PC-3 (cell line): ENCODE measurements at places on chromosomes 1 and 21. TPM values are rescaled to one million over a fixed set of nuclear protein-coding genes. Genes with fewer than 3 reads are reported as not detected.

DNA sequence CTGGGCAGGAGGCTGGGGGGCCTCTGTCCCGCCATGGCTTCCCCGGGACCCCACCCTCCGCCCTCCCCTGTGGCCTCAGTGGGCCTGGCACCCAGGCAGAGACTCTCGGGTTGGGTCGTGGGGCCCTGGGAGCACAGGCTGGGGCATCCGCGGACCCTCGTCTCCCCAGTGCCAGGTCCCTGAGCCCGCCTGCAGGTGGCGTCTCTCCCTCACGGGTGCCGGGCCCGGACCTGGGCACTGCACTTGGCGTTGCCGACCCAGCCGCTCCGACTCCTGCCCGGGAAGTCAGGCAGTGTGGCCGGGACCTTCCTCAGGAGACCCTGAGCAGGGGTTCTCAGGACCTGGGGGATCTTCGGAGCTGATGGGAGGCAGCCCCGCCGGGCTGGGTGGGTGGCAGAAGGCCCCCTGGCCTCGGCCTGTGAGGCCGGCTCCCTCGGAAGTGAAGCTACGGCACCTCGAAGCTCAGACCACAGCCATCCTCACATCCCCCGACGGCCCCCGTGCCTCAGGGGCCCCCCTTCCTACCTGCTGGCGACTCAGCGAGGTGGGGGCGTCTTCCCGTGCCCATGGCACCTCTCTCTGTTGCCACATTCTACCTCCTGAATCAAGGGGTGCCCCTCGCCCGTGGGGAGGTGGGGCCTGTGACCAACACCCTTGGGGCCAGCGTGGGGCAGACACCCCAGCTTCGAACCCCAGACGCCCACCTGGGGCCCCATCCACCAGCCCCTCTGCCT, 6.4 kb upstream of the C1orf159 start:
- no peak overlapping the region for H3K27ac ChIP-seq
- peak overlapping the region; percentile 72 for H3K4me3 ChIP-seq
- DNase-seq: peak; percentile 92
- H3K36me3 ChIP-seq: no peaks in the 10 kb centered on the region
- peaks cover 25% of the 10 kb centered on the region for H3K4me1 ChIP-seq

GRCh38 chr1:190068304-190068703, 409.4 kb downstream of the BRINP3 start:
- DNase-seq: no peak
- H3K36me3 ChIP-seq: no peaks in the 10 kb centered on the region
- H3K27ac ChIP-seq: no peak overlapping the region
- no peaks in the 10 kb centered on the region; the same call in 1 of the 2 replicates for H3K27me3 ChIP-seq
- H3K4me1 ChIP-seq: no peaks in the 10 kb centered on the region
- no peak overlapping the region for H3K4me3 ChIP-seq

DNA sequence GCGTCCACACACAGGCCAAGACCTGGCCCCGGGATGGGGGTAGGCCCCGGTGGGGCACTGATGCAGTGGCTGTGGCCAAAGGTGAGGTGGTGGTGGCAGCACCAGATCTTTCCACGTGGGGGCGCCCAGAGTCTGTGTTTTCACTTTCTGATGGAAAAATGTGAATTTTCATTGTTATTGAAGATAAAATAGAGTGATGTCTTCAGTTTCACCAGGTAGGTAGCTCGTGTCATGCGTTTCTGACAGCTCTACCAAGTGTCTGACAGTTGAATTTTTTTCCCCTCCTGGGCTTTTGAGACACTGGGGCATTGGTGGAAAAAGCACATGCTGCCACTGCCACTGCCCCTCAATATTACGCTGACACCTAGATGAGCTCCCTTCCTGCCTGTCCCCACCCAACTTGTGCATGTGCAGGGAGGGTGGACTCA, 40.0 kb upstream of the MAGOH start:
- H3K36me3 ChIP-seq: peaks cover 12% of the 10 kb centered on the region
- peaks cover 16% of the 10 kb centered on the region for H3K4me1 ChIP-seq
- no peak overlapping the region for H3K4me3 ChIP-seq
- no peaks in the 10 kb centered on the region for H3K27me3 ChIP-seq

DNA sequence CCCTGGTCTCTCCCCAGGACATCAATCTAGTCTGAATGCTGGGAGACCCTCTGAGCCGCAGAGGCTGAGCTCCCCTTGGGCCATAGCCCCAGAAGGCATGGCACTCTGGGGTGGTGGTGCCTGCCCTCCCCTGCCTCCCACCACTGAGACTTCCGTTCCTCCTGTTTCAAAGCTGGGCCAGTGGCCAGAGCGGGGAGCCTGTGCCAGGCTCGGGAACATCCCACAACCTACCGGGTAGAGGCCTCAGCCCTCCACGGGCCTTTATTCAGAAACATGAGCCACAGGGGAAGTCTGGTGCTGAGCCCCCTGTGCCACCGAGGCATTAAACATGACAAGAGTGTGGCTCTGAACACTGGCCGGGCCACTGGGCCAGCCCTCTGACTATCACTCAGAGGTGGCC, 8.1 kb downstream of the CCDC24 start:
- no peak for DNase-seq
- no peak overlapping the region for H3K4me3 ChIP-seq
- no peaks in the 10 kb centered on the region for H3K27me3 ChIP-seq
- 0 out of 2 replicates have a peak, but pooled peaks cover 4% of the 10 kb centered on the region for H3K36me3 ChIP-seq
- no peak overlapping the region for H3K27ac ChIP-seq

DNA sequence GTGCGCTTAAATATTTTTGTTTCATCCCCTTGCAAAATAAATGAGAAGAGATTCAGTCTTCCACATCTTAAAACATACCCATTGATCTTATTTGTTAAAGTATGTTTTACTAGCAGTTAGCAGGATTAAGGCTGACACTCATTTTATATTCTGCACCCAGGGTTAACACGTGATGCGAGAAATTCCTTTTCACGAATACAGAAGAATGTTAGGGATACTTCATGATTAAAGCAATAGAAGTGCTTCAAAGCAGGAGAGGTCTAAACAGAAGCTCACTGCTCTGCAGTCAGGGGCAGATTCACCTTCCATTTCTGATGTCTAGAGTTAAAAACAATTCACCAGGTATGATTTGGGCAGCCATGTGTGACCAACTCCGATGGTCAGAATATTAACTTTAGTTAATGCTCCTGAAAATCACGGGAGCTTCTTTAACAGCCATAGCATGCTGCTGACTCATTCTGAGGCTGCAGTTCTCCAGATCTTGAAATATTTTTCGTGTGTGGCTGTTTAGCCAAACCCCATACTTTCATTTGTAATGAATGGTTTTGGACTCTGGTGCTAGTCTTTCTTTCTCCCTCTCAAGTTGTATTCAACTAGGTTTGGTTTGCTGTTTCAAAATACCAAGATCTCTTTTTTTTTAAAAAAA, 19.7 kb downstream of the BCAR3 start:
- peak overlapping the region; percentile 86 for H3K27ac ChIP-seq
- peaks cover 84% of the 10 kb centered on the region for H3K36me3 ChIP-seq
- H3K27me3 ChIP-seq: no peaks in the 10 kb centered on the region
- H3K4me3 ChIP-seq: no peak overlapping the region
- H3K4me1 ChIP-seq: peaks cover 60% of the 10 kb centered on the region

GRCh38 chr1:26218906-26219494, 15.0 kb upstream of the CEP85 start:
- no peaks in the 10 kb centered on the region for H3K27me3 ChIP-seq
- no peaks in the 10 kb centered on the region for H3K4me1 ChIP-seq
- H3K4me3 ChIP-seq: no peak overlapping the region
- no peak overlapping the region for H3K27ac ChIP-seq
- no peak for DNase-seq
- no peaks in the 10 kb centered on the region for H3K36me3 ChIP-seq

DNA sequence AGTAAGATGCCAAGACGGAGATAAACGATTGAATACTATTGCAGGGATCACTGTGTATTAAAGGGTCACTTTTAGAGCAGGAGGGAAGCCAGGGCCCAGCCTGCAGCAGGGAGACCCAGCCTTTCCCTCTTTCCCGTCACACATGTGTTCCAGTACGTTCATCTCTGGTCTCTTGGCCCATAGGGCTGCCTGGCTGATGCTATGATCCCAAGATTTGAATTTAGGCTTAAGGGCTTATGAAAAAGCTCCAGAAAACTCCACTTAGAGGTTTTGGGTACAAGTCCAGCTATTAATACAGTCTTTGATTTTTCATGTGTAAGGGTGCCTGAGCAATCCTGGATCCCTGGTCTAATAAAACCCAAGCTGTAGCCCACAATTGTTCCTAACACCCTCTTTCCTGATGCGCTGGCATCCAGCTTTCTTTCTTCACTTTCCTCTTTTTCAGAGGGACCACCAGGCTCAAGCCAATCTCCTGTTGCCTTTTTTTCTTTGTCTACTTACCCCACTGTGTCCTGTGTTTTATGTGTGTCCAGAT, 359.6 kb upstream of the USP24 start:
- no peaks in the 10 kb centered on the region for H3K27me3 ChIP-seq
- H3K27ac ChIP-seq: no peak overlapping the region
- DNase-seq: no peak
- no peaks in the 10 kb centered on the region for H3K36me3 ChIP-seq

The TGFB2 gene
- total RNA-seq: 38.7 and 50.3 TPM in 2 replicates

The RLF gene
- total RNA-seq: 14.7 and 15.1 TPM in 2 replicates

GRCh38 chr1:50369830-50370229, 53.4 kb downstream of the DMRTA2 start:
- no peak overlapping the region for H3K4me3 ChIP-seq
- H3K36me3 ChIP-seq: no peaks in the 10 kb centered on the region
- H3K27me3 ChIP-seq: no peaks in the 10 kb centered on the region
- no peak overlapping the region for H3K27ac ChIP-seq

DNA sequence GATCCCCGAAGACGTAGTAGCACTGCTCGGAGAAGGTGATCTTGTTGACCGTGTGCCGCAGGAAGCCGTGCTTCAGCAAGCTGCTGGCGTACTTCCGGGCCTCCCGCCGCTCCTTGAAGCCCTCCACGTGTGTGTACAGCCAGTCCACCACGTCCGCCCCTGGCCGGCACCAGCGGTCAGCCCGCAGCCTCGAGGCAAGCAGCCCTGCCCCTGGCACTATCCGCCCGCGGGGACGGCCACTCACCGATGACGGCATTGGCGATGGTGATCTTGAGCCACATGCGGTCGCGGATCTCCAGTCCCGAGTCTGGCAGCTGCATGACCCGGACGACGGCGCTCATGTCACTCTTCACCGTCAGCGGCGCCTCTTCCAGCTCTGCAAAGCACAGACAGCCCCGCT, 7.2 kb downstream of the TAS1R3 start:
- H3K36me3 ChIP-seq: peaks cover 62% of the 10 kb centered on the region
- H3K27me3 ChIP-seq: no peaks in the 10 kb centered on the region
- no peak for DNase-seq
- no peak overlapping the region for H3K27ac ChIP-seq
- peaks cover 7% of the 10 kb centered on the region; the same call in 1 of the 2 replicates for H3K4me1 ChIP-seq

DNA sequence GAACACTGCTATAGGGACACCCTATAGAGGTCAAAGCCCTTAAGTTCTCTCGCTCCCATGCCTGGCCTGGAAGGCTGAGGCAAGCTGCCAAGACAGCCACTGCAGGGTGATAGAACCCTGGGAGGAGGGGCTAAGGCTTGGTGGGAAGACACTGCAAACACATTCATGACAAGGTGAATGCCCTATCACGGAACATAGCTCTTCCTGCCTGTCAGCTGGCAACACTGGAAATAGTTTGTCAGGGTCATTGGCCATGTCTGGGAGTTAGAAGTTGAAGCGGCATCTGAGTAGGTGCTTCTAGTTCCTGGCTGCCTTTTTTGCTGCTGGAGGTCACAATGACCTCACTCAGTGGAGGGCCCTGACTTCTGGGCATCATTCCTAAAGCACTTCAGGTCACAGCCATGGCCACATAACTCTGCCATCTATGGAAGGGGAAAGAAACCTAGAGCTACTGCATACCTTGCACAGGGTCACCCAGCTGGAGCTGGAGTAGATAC, 4.2 kb downstream of the FABP3 start:
- no peak overlapping the region for H3K27ac ChIP-seq
- H3K4me1 ChIP-seq: peaks cover 13% of the 10 kb centered on the region
- H3K36me3 ChIP-seq: peaks cover 10% of the 10 kb centered on the region
- H3K4me3 ChIP-seq: no peak overlapping the region

The C2CD4D gene
- total RNA-seq: 0.58 and 2.8 TPM in 2 replicates

The FAM110D gene
- total RNA-seq: not detected in 2 replicates

- no peak for DNase-seq
- H3K4me1 ChIP-seq: no peaks in the 10 kb centered on the region
- no peaks in the 10 kb centered on the region for H3K36me3 ChIP-seq
- H3K27me3 ChIP-seq: no peaks in the 10 kb centered on the region
- no peak overlapping the region for H3K27ac ChIP-seq
Observed at GRCh38 chr1:47821760-47822159, 175.4 kb downstream of the TRABD2B start.

DNA sequence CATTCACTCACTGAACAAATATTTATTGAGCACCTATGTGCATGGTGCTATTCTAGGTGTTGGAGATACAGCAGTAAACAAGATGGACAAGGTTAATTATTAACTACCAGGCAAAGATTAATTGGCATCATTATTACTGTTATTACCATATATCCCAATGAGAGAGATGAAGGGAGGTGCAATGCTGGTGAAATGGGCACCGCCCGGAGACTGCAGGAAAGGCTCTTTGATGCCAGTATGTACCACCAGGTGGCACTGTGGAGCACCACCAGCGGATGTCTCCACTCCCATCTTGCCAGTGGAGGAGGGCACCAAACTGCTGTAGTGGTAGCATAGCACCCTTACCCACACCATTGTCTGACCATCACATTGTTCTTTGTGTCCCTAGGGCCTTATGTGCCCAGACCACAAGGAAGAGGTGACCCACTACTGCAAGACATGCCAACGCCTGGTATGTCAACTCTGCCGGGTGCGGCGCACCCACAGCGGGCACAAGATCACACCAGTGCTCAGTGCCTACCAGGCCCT, 3.0 kb downstream of the TRIM46 start:
- no peaks in the 10 kb centered on the region for H3K27me3 ChIP-seq
- peak overlapping the region; percentile 43 for H3K27ac ChIP-seq
- no peak overlapping the region for H3K4me3 ChIP-seq
